ENCODE measurements at places on chromosomes 6 and 20. TPM values are rescaled to one million over a fixed set of nuclear protein-coding genes. Genes with fewer than 3 reads are reported as not detected.

- H3K4me3 ChIP-seq, result peak overlapping the region; percentile 42
- peak; percentile 71 for DNase-seq
- H3K36me3 ChIP-seq, result peaks cover 9% of the 10 kb centered on the region
- peaks cover 70% of the 10 kb centered on the region for H3K4me1 ChIP-seq
- H3K27ac ChIP-seq, result peak overlapping the region; percentile 91
These were observed 33.2 kb upstream of the HBS1L start for GRCh38 chr6:135087803-135088202.

Gene RPS18
- total RNA-seq, result 3,135 TPM

- H3K4me3 ChIP-seq, result no peak overlapping the region
- peaks cover 1% of the 10 kb centered on the region for H3K36me3 ChIP-seq
- H3K27me3 ChIP-seq, result peaks cover 2% of the 10 kb centered on the region
These were observed 423.6 kb downstream of the BCKDHB start for GRCh38 chr6:80530103-80530502.

DNA sequence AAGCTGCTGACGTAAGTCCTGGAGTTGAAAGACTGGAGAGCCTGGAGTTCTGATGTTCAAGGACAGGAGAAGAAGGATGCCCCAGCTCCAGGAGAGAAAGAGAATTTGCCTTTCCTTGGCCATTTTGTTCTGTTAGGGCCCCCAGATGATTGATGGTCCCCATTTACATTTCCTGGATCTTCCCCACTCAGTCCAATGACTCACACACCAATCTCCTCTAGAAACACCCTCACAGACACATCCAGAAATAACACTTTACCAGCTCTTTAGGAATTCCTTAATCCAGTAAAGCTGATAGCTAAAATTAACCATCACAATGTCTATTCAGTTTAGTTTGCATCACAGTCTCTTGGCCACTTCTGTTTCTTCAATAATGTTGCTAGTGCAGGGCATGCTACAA, 260.2 kb upstream of the IRAK1BP1 start:
- no peak overlapping the region for H3K4me3 ChIP-seq
- H3K27me3 ChIP-seq, result no peaks in the 10 kb centered on the region
- no peaks in the 10 kb centered on the region for H3K4me1 ChIP-seq
- no peak for DNase-seq

Gene ELOVL4
- 1.1 TPM for total RNA-seq

DNA sequence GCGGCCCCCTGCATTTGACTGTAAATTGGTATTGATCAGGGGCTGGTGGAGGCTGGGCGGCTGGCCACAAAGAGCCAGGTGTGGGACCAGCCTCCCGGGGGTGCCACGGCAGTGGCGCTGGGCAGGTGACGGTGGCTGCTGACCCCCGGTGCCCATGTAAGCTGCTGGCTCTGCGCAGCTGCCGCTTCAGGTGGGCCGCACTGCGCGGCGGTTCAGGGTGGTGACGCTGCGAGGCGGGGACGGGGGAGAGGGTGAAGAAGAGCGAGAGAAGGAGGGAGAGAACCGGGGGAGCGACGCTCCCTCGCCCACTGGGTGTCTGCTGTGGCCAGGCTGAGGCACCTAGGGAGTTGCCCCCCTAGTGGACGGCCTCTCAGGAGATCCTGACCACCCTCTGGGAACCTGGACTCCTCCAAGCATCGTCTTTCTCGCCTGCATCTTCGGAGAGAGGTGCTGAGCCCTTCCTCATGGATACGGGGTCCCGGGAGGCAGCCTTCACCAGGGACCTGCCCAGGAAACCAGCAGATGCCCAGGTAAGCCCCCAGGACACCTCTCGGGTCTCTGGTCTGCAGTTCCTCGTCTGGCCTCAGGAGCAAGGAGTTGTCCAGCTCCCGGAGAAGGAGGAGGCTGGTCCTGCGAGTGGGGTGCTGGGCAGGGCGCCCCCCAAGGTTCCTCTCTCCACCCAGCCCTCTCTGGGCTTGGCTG, 77.5 kb upstream of the GATA5 start:
- peaks cover 29% of the 10 kb centered on the region for H3K27me3 ChIP-seq
- no peaks in the 10 kb centered on the region for H3K36me3 ChIP-seq
- DNase-seq, result no peak
- no peak overlapping the region for H3K27ac ChIP-seq
- no peak overlapping the region for H3K4me3 ChIP-seq

Gene AIF1
- total RNA-seq, result 48.0 TPM

GRCh38 chr6:30678964-30679726, 6.3 kb upstream of the DHX16 start:
- H3K27ac ChIP-seq, result peak overlapping the region; percentile 73
- peaks cover 29% of the 10 kb centered on the region for H3K4me1 ChIP-seq
- H3K27me3 ChIP-seq, result no peaks in the 10 kb centered on the region
- peak overlapping the region; percentile 100 for H3K4me3 ChIP-seq

- peak overlapping the region; percentile 95 for H3K4me3 ChIP-seq
- no peaks in the 10 kb centered on the region for H3K27me3 ChIP-seq
- H3K36me3 ChIP-seq, result peaks cover 7% of the 10 kb centered on the region
- peaks cover 44% of the 10 kb centered on the region for H3K4me1 ChIP-seq
- peak overlapping the region; percentile 98 for H3K27ac ChIP-seq
These were observed 1.4 kb downstream of the QKI start for GRCh38 chr6:163415620-163416556.

Gene ID4
- total RNA-seq, result not detected

GRCh38 chr6:44176130-44176761, 17.6 kb downstream of the CAPN11 start:
- H3K4me1 ChIP-seq, result peaks cover 24% of the 10 kb centered on the region
- no peaks in the 10 kb centered on the region for H3K36me3 ChIP-seq
- no peak overlapping the region for H3K27ac ChIP-seq
- DNase-seq, result no peak
- no peaks in the 10 kb centered on the region for H3K27me3 ChIP-seq

Gene BPIFA1
- not detected for total RNA-seq

- no peaks in the 10 kb centered on the region for H3K27me3 ChIP-seq
- no peak for DNase-seq
- no peak overlapping the region for H3K27ac ChIP-seq
These were observed 19.6 kb downstream of the POFUT1 start for GRCh38 chr20:32227306-32227705.

- no peak for DNase-seq
- no peaks in the 10 kb centered on the region for H3K36me3 ChIP-seq
- no peaks in the 10 kb centered on the region for H3K4me1 ChIP-seq
- H3K27me3 ChIP-seq, result peaks cover 9% of the 10 kb centered on the region
- H3K4me3 ChIP-seq, result no peak overlapping the region
- no peak overlapping the region for H3K27ac ChIP-seq
These were observed 74.8 kb downstream of the IYD start for GRCh38 chr6:150443621-150444020.

GRCh38 chr6:20771409-20771808, 237.2 kb downstream of the CDKAL1 start:
- H3K27me3 ChIP-seq, result no peaks in the 10 kb centered on the region
- H3K4me1 ChIP-seq, result no peaks in the 10 kb centered on the region
- no peak for DNase-seq
- no peak overlapping the region for H3K4me3 ChIP-seq
- peaks cover 2% of the 10 kb centered on the region for H3K36me3 ChIP-seq
- H3K27ac ChIP-seq, result no peak overlapping the region

Gene SPEF1
- 0.17 TPM for total RNA-seq

DNA sequence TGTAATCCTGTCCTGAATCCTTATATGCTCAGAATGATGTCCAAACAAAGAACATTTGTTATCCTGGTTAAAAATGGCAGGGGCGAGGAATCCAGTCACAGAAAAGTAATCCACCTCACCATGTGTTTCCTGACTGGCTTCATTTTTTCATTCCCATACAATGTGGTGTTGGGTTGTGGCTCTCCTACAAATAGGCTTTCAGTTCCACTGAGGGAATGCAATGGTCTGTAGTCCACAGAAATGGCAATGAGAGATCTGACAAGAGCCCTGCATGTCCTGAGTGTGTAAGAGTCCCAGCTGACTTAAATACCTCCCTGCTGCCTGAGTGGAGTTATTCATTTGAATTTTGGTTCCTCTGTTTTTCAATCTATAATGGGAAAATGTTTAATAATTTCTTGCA, 47.4 kb upstream of the FBXL4 start:
- DNase-seq, result no peak
- H3K27me3 ChIP-seq, result peaks cover 21% of the 10 kb centered on the region
- no peaks in the 10 kb centered on the region for H3K4me1 ChIP-seq
- no peak overlapping the region for H3K4me3 ChIP-seq

DNA sequence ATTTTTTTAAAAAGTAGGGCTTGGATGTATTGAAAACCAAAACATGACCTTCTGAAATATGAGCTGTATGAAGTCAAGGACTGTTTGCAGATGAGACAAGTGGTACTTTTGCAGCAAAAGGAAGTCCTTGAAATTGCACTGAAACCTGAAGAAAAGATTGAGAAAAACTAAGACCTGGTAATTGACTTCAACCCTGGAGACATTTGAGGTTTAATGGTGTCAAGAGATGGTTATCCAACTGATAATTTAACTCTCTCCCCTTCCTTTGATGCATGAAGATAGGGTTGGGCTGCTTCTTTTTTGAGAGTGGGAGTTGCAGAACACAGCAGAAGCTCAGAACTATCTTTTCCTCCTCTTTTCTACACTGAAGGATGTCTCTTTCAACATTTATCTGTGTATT, 180.9 kb upstream of the DTNBP1 start:
- H3K4me3 ChIP-seq, result no peak overlapping the region
- DNase-seq, result no peak

DNA sequence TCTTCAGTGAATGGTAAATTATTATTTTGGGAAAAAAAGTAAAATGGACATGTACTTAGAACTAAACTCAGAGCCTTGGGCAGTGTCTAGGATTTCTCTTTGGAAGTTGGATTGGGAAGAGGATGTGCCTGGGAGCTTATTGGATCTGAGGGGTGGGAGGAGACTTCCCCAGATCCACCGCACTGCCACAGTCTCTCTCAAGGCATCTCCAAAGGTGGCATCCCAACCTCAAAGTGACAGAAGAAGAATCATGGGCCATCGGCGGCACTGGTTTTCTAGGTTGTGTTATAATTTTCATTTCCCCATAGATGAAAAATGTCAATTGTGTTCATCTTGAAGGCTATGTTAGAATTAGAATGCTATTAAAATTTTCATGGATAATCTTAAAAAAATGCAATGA, 66.8 kb upstream of the CD93 start:
- no peak overlapping the region for H3K4me3 ChIP-seq
- H3K27me3 ChIP-seq, result no peaks in the 10 kb centered on the region
- DNase-seq, result no peak
- no peak overlapping the region for H3K27ac ChIP-seq

Gene EFCAB8
- 1.2 TPM for total RNA-seq

- H3K27ac ChIP-seq, result no peak overlapping the region
- no peak overlapping the region for H3K4me3 ChIP-seq
- H3K4me1 ChIP-seq, result peaks cover 13% of the 10 kb centered on the region
- no peak for DNase-seq
- H3K27me3 ChIP-seq, result no peaks in the 10 kb centered on the region
These were observed 21.9 kb downstream of the FBXL4 start for GRCh38 chr6:98925831-98926230.

DNA sequence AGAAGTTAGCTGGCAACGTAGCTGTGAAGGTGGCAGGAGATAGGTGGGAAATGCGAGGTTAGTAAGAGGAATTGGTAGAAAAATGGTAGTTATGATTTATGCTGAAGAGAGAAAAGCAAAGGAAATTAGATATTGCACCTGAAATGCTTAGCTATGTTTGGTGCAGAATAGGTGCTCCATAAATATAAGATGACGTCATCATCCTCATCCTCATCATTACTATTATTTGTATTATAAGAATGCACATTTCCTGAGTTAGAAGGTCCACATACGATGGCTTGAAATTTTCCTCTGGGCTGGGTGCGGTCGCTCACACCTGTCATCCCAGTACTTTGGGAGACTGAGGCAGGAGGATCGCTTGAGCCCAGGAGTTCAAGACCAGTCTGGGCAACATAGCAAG, 39.5 kb upstream of the ANGPT4 start:
- H3K4me3 ChIP-seq, result no peak overlapping the region
- H3K36me3 ChIP-seq, result no peaks in the 10 kb centered on the region
- H3K4me1 ChIP-seq, result peaks cover 2% of the 10 kb centered on the region
- DNase-seq, result no peak
- peaks cover 14% of the 10 kb centered on the region for H3K27me3 ChIP-seq

- DNase-seq, result no peak
- H3K4me1 ChIP-seq, result peaks cover 27% of the 10 kb centered on the region
- no peak overlapping the region for H3K27ac ChIP-seq
These were observed 9.6 kb downstream of the RMND1 start for GRCh38 chr6:151442371-151442770.

DNA sequence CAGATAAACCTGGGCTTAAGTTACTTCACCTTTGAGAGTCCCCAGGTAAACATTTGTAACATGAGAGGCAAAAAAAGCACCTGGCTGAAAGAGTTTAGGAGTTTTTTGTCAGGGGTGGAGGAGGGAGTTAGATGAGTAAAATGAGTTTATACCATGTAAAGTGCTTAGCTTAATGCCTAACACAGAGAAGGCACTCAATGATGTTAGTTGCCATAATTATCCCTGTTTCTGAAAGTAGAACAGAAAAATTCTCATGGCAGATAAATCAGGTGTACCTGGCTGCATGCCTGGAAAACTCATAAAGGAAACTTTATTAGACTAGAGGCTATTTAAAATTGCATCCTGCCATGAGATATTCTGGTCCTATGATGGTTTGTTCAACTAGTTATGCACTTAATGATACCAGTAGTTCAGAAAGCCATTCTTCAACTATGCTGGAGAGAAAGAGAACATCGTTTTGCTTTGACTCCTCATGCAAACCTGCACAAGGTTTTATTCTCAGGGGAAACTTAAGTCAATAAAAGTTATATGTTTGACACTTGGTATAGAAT, 40.4 kb downstream of the FBXO5 start:
- H3K4me3 ChIP-seq, result no peak overlapping the region
- H3K27me3 ChIP-seq, result peaks cover 20% of the 10 kb centered on the region
- H3K36me3 ChIP-seq, result no peaks in the 10 kb centered on the region
- no peak for DNase-seq

DNA sequence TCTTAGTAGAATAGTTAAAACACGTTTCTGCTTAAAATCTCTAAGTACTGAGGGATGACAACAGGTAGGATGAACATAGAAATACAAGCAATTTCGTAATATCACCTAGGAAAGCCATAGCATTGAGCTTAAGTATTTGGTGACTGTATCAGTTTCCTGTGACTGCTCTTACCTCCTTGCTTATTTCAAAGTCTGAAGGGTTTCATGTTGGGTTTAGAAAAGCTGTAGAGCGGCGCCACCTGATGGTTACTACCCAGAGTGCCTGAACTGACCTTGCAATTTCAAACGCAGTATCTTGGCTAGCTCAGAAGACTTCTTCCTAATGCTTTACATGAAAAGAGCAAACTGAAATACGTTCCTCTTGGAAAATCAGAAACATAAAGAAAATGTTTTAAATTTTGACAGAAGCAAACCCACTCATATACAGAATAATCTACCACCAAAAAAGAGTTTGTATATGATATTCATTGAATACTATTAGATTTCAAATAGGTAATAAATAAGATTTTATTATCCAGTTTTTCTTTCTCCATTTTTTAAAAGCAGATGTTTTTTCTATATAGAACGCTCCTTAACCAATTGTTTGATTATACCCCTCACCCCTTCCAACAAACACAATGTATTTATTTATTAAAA, 82.3 kb upstream of the RIPOR2 start:
- peaks cover 11% of the 10 kb centered on the region for H3K36me3 ChIP-seq
- peak; percentile 85 for DNase-seq
- H3K27me3 ChIP-seq, result no peaks in the 10 kb centered on the region
- peak overlapping the region; percentile 52 for H3K27ac ChIP-seq

- H3K36me3 ChIP-seq, result no peaks in the 10 kb centered on the region
- no peaks in the 10 kb centered on the region for H3K4me1 ChIP-seq
- peaks cover 3% of the 10 kb centered on the region for H3K27me3 ChIP-seq
- no peak overlapping the region for H3K4me3 ChIP-seq
These were observed 141.2 kb upstream of the KCNG1 start for GRCh38 chr20:51163996-51164600.

Gene SUMO4
- total RNA-seq, result 10.2 TPM

Measured in activated CD4-positive, alpha-beta T cell treated with anti-CD3 and anti-CD28 coated beads, Interleukin-2, amount 10 ng/mL, durations not matched to agents 7 days and 5 days (primary cell).